ENCODE measurements at places on chromosomes 4 and X.

DNA sequence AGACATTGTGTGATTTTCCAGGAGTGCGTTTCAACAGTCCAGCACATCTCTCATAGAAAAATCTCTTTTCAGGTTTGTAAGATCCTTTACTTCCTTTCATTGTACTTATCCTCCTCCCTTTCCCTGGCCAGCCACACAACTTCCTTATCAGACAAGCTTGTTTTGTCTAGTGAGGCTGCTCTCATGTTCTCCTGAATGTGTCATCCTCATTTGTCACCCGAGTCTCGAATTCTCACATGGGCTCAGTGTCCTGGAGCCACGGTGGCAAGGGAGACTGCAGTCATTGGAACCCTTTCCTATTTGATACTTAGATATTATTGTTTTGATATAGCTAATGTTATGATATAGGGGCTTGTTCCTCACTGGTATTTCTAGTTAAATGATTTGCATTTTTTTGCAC, 16.9 kb downstream of the SYNPO2 start:
- no peaks in the 10 kb centered on the region for H3K27me3 ChIP-seq
- H3K4me1 ChIP-seq, result peaks cover 32% of the 10 kb centered on the region

GRCh38 chr4:99540277-99540939, 23.4 kb downstream of the TRMT10A start:
- DNase-seq, result no peak
- H3K4me1 ChIP-seq, result no peaks in the 10 kb centered on the region
- no peaks in the 10 kb centered on the region for H3K36me3 ChIP-seq
- no peaks in the 10 kb centered on the region for H3K27me3 ChIP-seq
- H3K27ac ChIP-seq, result no peak overlapping the region

DNA sequence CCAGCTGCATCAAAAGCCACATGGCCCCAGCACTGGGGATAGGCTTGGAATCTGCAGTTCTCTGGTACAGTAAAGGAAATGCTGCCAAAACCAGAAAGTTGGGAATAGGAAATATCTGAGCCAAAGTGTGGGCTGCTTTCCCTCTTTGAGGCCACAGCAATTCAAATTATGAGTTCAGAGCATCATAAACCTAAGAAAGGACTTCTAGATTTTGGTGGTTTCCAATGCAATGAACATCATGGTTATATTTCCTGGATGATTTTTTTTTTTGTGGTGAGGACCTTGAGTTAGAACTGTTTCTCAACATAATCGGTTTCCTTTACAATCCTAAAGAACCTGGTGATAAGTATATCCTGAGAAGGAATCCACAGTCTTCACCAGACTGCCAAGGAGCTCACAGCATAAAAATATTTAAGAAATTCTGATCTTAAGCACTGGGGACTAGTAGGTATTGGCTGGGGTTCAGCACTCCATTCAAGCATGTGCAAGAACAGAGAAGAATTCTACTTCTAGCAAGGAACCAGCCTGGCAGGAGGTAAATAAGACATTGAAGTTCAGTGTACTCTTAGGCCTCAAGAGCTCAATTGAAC, 29.8 kb upstream of the ARHGAP24 start:
- no peaks in the 10 kb centered on the region for H3K4me1 ChIP-seq
- H3K36me3 ChIP-seq, result no peaks in the 10 kb centered on the region
- DNase-seq, result no peak
- H3K27me3 ChIP-seq, result no peaks in the 10 kb centered on the region
- no peak overlapping the region for H3K27ac ChIP-seq
- no peak overlapping the region for H3K4me3 ChIP-seq

GRCh38 chr4:106329041-106329618, 12.8 kb downstream of the AIMP1 start:
- peaks cover 97% of the 10 kb centered on the region for H3K36me3 ChIP-seq
- H3K4me3 ChIP-seq, result no peak overlapping the region
- no peak overlapping the region for H3K27ac ChIP-seq
- no peak for DNase-seq
- H3K27me3 ChIP-seq, result no peaks in the 10 kb centered on the region
- H3K4me1 ChIP-seq, result no peaks in the 10 kb centered on the region
